ENCODE measurements at places on chromosomes 16 and 17.
A peak's percentile ranks its signal among the peaks of the same experiment; 100 is the strongest.

GRCh38 chr17:34826332-34826731 lies 134.9 kb downstream of the CCT6B start:
- DNase-seq: no peak

GRCh38 chr17:78645421-78646295 lies 68.5 kb upstream of the DNAH17 start:
- peak; percentile 89 for DNase-seq

GRCh38 chr17:34118564-34118963 lies 136.5 kb upstream of the CCL2 start:
- DNase-seq: peak; percentile 48

DNA sequence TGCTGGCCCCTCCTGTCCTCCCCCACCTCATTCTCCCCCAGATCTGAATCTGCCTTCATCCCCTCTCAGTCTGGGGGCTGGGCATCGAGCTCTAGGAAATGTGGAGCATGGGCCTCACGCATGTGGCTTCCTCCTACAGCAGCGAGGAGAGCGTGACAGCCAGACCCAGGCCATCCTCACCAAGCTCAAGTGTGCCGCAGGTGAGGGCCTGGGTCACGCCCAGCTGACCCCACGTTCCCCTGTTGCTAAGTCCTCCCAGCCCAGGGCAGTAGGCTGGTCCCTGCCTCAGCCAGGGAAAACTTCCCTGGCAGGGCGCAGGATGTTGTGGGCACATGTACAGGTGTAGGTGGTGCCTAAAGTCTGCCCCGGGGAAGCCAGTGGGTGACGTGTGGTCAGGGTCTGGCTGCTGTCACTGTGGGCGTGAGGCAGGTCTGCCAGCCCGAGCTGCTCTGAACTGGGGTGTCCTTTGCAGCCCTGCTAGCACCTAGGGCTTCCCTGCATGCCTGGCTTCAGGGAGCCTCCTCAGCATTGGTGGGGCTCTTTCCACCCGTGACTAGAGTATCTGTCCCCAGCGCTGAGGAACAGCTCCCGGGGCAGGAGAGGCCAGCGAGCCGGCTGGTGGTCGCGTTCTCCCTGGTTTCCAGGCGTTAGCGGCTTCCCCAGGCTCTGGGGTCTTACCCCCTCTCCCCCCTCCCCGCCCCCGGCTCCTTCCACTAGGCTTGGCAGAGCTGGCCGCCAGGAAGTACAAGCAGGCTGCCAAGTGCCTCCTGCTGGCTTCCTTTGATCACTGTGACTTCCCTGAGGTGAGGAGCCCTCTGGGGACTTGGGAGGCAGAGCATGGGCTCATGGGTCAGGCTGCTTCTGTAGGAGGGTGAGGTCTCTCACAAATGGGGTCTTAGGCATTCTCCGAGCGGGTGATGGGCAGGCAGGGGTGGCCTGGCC lies 3.6 kb downstream of the GPS1 start:
- peak; percentile 18 for DNase-seq

DNA sequence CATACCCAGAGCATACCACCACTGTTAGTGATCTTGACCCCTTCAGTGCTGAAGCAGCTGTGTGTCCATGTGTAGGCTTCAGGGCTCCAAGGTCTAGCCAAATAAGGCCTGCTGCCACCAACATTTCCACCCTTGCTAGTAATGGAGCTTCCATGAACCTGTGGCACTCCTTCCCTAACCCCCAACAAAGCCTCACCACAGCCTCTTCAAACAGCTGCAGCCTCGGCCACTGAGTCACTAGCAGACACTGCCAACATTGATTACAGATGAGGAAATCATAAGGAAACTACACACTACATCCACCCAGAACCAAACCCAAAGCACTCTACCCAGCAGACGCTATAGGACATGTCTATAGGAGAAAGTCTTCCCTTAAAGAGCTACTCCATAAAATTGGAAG lies 610.7 kb downstream of the KCNJ2 start:
- no peak for DNase-seq

- no peak for DNase-seq
Measured at GRCh38 chr16:69935740-69936139, 15.4 kb upstream of the CLEC18A start.

GRCh38 chr16:86614699-86615098 lies 36.4 kb downstream of the FOXL1 start:
- no peak for DNase-seq

DNA sequence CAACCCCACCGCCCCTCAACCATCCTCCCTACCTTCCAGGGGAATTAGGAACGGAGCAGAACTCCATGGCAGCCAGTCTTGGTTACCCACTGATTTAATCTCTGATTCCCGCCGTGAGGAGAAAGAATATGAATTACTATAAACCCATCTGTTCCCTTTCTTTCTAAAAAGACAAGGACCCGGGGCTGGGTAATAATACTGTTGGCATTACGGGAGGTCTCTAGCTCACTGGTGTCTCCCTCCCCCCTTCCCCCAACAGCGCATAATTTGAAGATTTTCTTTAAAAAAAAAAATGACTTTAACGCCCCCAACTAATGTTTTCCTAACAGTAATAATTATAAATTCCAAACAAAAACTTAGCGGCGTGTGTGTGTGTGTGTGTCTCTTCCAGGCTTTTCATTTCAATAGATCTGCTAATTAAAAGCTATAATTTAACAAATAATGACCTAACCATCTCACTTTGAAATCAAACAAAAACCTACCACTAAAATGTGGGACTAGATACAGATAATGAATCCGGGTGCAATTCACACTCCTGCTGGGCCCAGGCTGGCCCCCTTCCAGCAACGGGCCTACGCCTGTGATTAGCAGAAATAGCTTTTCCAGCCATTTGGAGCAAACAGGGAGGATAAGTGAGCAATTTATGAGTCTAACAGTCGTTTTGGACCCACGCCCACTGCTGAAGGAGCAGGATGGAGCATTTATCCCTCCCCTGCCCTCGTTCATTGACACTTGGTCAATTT lies 18.2 kb upstream of the BHLHA9 start:
- peak; percentile 69 for DNase-seq

DNA sequence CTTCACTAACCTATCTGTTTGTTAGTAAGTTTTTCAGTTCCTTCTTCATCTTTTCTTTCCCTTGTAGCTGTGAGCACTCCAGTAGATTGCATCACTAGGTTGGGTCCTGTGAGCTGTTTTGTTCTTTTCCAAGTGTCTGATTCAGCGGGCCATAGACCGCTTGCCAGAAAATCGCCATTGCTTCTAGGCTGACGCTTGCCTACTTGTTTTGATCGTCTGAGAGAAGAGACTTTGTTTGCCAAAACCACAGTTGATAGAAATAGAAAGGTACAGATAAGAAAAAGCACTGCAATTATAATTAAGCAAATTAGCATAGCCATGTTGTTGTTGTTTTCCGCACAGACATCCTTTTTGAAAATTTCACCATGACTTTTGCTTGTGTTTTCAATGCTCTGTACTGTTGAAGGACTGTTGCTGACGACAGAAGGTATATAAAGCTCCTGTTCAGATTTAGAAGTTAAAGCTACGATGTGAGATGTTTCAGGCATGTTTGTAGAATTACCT lies 3.1 kb downstream of the EVI2A start:
- peak; percentile 53 for DNase-seq

- DNase-seq: no peak
Measured at GRCh38 chr17:58371300-58371950, 19.4 kb upstream of the SUPT4H1 start.

GRCh38 chr17:77734371-77735080 lies 224.0 kb upstream of the TNRC6C start:
- peak; percentile 93 for DNase-seq

GRCh38 chr16:49849754-49850108 lies 6.2 kb downstream of the ZNF423 start:
- DNase-seq: no peak

GRCh38 chr16:48352648-48353390 lies 32.4 kb downstream of the SIAH1 start:
- DNase-seq: no peak

- DNase-seq: no peak
Measured at GRCh38 chr16:30068750-30069610, 3.4 kb downstream of the ALDOA start.

DNA sequence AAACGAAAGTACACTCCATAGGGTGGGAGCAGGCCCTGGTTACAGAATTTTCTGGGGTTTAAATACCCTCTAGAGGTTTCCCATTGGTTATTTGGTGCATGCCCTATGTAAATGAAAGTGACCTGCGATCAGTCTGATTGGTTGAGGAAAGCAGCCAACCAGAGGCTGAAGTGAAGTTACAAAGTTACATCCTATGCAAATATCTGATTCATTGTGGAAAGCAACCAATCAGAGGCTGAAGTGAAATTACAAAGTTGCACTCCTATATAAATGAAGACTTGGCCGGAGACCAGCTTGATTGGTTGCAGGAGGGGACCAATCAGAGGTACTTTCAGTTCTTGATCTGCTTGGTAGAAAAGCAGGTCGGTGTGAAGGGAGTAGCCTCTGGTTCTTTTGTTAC lies 24.4 kb downstream of the NAA60 start:
- DNase-seq: no peak

- no peak for DNase-seq
Measured at GRCh38 chr17:56389356-56389755, 204.1 kb upstream of the NOG start.

- no peak for DNase-seq
Measured at GRCh38 chr16:87552072-87552718, 50.1 kb upstream of the JPH3 start.

DNA sequence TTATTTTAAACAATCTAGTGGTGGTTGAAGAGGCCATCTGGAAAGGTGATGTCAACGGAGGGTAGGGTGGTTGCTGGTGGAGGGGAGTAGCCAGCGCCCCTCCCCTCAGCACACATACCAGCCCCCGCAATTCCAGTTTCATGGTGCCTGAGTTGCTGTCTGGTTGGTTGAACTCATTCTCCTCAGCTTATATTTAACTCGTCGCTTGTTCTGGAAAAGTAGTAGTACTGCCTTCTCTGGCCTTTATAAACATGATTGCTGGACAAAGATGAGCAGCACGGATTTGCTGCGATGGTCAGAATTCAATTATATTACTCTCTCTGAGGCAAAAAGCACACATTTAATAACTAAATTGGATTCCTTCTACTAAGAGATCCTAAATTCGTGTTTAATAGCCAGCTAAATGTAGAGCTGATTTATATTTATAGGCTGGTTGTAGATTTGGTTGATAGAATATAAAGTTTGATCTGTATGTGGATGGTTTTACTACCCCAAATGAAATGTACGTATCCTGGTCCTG lies 238.0 kb upstream of the TBX2 start:
- DNase-seq: no peak

- DNase-seq: peak; percentile 46
Measured at GRCh38 chr17:7634384-7634783, 4.4 kb downstream of the SHBG start.

GRCh38 chr17:17443173-17443572 lies 33.6 kb upstream of the MED9 start:
- no peak for DNase-seq

GRCh38 chr17:60137731-60138130 lies 12.0 kb upstream of the CA4 start:
- no peak for DNase-seq

DNA sequence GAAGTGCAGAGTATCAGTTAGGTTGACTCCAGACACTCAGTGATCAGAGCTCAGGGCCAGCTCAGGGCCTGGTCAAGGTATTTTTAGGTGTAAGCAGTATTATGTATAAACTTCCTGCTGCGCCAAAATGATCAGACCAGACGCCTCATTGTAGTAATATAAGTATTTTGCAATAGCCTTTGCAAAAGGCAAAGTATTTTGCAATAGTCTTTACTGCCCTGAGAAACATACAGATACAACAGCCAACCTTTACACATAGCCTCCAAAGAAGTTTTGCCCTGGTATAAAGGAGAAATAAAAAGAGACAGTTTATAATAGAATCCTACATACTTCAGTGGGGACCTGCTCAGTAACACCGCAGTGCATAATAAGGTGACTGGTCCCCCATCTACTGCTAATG lies 333.0 kb upstream of the EEF2KMT start:
- no peak for DNase-seq

- no peak for DNase-seq
Measured at GRCh38 chr17:29102741-29103181, 59.8 kb downstream of the PIPOX start.

GRCh38 chr16:85754413-85754812 lies 3.5 kb upstream of the C16orf74 start:
- DNase-seq: no peak

GRCh38 chr17:60909405-60909804 lies 231.8 kb downstream of the BCAS3 start:
- no peak for DNase-seq

- DNase-seq: no peak
Measured at GRCh38 chr16:28090646-28091377, 27.3 kb upstream of the GSG1L start.

DNA sequence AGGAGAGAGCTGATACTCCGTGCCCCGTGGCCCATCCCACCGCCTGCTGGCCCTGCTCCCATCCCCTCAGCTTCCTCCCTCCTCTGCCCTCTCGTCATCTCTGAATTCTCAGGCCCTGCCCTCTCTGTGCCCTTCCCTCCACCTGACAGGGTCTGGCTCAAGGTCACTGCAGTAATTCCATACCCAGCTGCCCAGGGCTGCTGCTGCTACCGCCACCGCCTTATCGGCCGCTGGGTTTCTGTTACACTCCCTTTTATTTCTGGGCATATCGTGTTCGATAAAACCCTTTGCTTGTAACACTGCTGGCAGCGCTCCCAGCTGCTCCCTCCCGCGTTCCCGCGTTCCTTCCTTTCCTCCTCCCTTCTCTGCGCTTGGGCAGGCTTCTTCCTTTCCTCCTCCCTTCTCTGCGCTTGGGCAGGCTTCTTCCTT lies 1.2 kb downstream of the EPN3 start:
- DNase-seq: peak; percentile 79

DNA sequence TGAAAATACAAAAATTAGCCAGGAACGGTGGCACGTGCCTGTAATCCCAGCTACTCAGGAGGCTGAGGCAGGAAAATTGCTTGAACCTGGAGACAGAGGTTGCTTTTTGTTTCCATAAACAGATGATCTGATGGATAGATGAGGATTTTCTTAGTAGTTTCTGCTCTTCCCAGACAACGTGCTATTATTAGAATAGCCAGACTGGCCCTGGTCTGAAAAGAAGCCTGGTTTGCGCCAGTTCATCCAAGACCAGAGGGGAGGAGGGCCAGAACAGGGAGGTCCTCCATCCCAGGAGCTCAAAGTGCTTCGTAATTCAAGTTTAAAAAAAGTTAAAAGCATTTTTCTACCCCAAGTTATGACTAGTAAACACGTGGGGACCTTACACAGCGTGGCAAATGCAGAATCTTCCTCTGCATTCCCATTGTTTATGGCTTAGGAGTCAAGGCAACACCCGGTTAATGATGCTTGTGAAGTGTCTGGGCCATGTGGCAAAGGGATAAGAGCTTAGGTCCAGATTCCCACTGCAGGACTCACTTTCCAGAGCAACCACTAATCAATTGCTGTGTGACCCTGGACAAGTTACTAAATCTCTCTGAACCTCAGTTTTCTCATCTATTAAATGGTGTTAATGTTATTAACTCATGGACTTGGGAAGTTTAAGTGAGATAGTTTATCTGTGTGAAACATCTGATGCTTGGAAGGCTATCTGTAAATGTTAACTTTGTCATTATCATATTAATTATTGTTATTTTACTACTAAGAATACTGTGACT lies 205.4 kb downstream of the CCDC182 start:
- no peak for DNase-seq
